Posterior vena cava (tissue), 2 donors: ENCODE measurements at places on chromosomes 5 and 9. TPM values are rescaled to one million over a fixed set of nuclear protein-coding genes. Genes with fewer than 3 reads are reported as not detected.
A peak's percentile ranks its signal among the peaks of the same experiment; 100 is the strongest.

- DNase-seq: no peak
These were observed 67.8 kb downstream of the MED27 start for GRCh38 chr9:132011896-132012295.

DNA sequence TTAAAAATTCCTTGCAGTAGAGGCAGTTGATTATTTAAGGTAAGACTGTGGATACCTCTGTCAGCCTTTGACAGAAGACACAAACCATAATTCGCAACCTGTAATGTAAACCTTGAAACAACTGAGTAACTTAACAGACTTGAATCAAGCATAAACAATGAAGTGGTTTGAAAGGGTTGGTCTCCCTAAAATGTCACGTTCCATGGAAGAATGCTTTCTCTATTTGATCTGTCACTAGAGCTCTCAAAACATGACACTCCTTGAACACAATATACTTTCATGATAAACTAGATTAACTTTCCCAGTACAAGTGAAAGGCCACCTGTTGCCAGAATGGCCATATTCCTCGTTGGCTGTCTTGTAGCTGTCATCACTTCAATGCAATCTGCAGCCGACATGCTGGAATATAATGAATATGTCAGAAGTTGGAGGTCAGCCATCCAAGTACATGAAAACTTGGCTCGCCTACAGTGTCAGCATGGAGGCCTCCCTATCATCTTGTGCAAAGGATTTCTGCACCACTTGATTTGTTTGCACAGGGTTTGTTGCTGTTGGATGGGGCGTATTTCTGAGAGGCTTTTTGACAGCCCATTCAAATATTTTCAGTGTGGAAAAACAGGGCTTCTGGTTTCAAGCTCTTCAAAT lies 228.0 kb downstream of the TLE4 start:
- DNase-seq: no peak

DNA sequence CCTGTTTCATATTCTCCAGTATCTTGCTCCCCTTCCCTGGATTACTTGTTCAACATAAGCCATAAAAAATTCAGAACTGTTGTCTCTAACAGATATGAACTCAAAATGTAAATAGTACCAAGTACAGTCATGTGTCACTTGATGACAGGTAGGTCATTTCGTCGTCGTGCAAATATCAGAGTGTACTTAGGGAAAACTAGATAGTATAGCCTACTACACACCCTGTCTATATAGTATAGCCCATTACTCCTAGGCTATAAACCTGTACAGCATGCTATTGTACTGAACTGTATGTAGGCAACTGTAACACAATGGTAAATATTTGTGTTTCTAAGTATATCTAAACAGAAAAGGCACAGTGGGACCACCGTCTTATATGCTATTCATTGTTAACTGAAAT lies 39.1 kb downstream of the SMIM15 start:
- no peak for DNase-seq

DNA sequence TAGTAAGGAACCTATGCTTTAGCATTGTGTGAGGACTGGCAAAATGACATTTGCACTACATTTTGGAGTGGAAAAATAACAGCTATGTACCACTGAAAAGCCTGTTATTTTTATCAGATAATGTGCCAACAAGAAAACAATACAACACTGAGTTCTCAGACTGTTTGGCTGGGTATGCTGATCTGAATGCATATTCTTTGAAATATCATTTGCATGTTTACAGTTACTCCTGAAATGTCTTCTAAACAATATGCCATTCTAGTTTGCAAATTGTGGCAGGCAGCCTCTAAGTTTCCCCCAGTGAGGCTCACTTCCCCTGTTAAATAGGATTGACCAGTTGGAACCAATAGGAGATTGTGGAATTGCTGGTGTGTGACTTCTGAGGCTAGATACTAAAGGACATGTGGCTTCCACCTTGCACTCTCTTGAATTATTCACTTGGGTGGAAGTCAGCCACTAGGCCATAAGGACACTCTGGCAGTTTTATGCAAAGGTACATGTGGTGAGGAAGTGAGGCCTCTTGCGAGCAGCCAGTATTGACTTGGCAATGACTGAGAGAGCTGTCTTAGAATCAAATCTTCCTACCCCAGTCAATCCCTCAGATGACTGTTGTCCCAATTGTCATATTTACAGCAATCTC lies 250.4 kb upstream of the PCSK5 start:
- DNase-seq: no peak

DNA sequence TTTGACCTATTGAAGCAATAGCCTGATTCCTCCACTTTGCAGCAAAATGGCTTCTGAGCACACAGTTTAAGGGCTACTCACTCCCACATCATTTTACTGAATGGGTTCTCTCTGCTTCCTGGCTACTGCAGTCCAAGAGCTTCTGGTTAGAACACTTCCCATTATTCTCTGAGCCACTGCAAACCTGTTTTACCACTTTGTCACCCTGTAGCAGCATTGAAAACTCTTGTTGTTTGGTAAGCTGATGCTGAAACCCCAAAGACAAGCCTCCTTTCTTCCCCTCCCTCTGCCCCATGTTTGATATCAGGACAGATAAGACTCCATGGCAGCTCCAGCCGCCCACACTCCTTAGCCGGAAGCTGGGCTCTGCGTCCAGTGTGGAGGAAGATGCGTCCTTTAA lies 84.4 kb upstream of the RARS1 start:
- DNase-seq: no peak

GRCh38 chr5:98570661-98571191 lies 202.7 kb upstream of the RGMB start:
- DNase-seq: no peak

- DNase-seq: no peak
These were observed 77.3 kb downstream of the PALM2AKAP2 start for GRCh38 chr9:109857336-109857735.

GRCh38 chr5:68070591-68071281 lies 144.8 kb upstream of the PIK3R1 start:
- no peak for DNase-seq

DNA sequence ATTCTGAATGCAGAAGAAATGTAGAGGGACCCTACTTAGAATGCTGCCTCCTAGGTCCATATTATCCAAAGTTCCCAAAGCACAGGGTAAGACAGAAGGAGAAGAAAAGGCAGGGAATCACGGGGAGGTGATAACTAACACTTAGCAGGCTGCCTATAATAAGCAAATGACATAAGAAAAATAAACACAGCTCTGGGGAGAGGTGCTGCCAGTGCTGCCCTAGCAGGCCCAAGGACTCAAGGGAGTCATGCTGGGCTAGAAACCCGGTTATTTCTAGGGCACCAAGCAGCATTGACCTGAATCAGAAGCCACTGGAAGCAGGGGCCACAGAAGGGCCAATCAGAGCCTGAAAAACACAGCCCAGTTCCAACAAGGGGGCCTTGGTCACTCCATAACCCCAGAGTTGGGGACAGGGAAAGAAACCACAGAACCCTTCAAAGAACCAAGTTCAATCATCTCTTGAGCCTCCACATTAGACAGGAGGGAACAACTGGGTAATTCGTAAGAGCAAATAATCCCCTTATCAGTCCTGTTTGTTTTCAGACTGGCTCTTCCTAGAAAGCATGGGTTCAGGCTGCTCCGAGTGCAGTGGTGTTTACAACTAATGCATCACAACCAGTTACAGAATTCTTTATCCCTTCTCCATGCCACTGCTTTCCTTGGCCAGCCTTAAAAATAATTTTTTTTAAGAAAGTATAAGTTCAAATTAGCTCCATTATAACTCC lies 24.0 kb downstream of the NRG2 start:
- no peak for DNase-seq

GRCh38 chr5:95332158-95332557 lies 47.3 kb upstream of the MCTP1 start:
- DNase-seq: no peak

- no peak for DNase-seq
These were observed 12.1 kb upstream of the PCDHB1 start for GRCh38 chr5:141039061-141039460.

DNA sequence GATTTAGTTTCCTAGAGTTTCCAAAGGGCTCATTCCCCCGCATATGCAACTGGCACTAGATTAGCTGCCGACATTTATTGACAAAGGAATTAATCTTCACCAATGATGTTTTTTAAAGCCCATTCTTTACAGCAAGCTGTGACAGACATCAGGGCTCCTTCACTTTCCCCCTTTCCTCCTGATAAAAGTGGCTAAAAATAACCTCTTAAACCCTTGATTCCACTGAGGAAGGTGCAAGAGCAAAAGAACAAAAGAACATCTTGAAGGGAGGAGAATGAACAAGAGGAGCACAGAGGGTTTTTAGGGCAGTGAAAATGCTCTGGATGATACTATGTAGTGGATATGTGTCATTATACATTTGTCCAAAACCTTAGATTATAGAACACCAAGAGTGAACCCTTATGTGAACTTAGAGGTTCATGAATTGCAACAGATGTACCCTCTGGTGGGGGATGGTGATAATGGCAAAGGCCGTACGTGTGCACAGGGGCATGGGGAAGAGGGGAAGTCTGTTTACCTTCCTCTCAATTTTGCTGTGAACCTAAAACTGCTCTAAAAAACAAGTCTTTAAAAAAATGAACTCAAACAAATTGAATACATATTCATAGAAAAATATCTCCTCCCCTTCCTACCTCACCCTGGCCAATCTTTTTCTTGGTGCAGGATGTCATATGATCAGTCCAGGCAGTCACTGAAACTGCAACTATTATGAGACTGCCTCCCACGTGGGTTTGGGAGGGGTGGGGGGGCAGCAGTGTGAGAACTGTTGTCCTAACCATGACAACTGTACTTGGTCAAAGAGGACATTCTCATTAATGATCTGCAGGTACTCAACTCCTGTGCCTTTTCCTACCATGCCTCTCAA lies 83.0 kb downstream of the MARCHF3 start:
- DNase-seq: no peak

- DNase-seq: no peak
These were observed 49.6 kb downstream of the NIPAL4 start for GRCh38 chr5:157509587-157509986.

DNA sequence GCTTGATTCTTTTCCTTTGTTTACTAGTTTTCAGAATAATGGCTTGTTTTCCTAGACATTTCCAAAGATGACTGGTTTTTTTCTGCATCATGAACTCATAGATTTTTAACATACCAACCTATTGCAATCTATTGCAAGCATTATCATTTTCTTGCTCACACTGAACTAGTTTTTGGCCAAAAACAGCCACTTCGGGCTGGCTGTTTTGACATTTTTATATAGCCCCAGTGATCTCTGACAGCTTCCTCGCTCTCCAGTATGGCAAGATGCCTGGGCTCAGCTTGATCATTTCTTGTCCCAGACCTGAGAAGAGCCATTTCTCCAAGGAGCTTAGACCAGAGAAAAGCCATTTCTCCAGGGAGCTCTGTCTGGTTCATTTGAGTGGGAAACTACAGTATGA lies 94.3 kb upstream of the MAMDC2 start:
- no peak for DNase-seq

GRCh38 chr9:90770927-90771326 lies 30.7 kb upstream of the SYK start:
- DNase-seq: no peak

DNA sequence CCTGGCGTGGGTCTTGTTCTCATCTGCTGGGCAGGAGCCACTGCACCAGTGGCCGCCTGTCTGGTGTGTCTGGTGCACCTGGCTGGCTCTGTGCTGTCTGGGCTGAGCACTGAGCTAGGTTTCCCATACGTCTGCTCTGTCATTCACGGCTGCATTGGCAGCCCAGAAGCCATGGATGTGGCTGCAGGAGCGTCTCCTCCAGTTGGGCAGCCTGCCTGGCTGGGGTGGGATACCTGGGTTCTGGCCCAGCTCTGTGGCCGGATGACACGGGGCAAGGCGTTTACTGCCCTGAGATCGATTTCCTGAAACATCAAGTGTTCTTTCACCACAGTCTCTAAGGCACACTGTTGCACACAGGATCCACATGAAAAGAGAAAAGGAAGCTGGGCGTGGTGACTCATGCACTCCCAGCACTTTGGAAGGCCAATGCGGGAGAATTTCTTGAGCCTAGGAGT lies 25.5 kb upstream of the SLC25A51 start:
- peak; percentile 80 for DNase-seq

GRIA1 gene
- total RNA-seq: 0.19 TPM

SCGB3A2 gene
- total RNA-seq: not detected

SLC45A2 gene
- not detected for total RNA-seq

MEGF10 gene
- 0.19 TPM for total RNA-seq

KIF20A gene
- total RNA-seq: 0.52 TPM
